ENCODE measurements at places on chromosomes 13 and 19.
A peak's percentile ranks its signal among the peaks of the same experiment; 100 is the strongest.

GRCh38 chr19:29105629-29106292, 107.2 kb downstream of the UQCRFS1 start:
- no peaks in the 10 kb centered on the region for H3K4me1 ChIP-seq
- no peaks in the 10 kb centered on the region for H3K36me3 ChIP-seq
- peak; percentile 5 for DNase-seq
- no peak overlapping the region for H3K27ac ChIP-seq
- H3K4me3 ChIP-seq = no peak overlapping the region
- H3K27me3 ChIP-seq = no peaks in the 10 kb centered on the region

GRCh38 chr13:94172416-94172815, 307.1 kb downstream of the DCT start:
- no peaks in the 10 kb centered on the region for H3K4me1 ChIP-seq
- H3K27ac ChIP-seq = no peak overlapping the region
- no peak for DNase-seq
- H3K4me3 ChIP-seq = no peak overlapping the region

- no peak overlapping the region for H3K27ac ChIP-seq
- no peaks in the 10 kb centered on the region for H3K27me3 ChIP-seq
- no peaks in the 10 kb centered on the region for H3K4me1 ChIP-seq
- no peaks in the 10 kb centered on the region for H3K36me3 ChIP-seq
These were observed 44.5 kb upstream of the KCTD15 start for GRCh38 chr19:33752018-33752800.

DNA sequence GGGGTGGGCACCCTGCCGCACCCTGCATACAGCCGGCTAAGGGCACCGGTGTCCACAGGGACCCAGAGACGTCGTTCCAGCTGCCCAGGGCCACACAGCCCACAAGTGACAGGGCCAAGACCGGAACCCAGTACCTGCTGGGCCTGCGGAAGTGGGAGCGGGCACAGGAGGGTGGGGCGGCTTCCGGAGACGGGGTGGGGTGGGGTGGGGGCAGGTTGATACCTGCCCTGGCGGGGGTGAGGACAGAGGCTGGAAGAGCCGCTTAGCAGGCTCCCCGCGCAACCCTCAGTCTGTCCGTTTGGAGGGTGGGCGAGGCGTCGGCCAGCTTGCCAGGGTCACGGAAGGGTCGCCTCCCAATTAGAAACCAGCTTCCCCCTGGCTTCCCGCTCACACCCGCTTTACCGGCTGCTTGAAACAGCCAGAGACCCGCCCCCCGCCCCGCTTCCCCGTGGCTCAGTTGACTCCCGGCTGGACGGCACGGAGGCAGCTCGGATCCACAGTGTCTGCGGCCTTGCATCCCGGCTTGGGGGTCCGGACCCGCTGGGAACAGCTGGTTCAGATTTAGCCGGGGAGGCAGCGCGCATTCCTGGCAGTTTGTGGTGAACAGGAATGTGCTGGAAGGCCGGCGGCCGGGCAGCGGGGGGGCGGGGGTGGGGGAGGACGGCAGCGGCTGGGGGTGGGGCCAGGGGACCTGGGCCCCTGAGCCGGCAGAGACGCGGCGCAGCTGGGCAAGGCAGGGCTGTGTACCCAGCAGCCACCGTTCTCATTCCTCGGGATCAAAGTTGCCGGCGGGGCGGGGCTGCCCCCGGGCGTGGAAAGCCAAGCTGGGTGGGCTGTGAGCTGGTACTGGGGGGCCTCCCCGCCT, 1.9 kb downstream of the CNN2 start:
- H3K4me3 ChIP-seq = peak overlapping the region; percentile 83
- H3K27ac ChIP-seq = peak overlapping the region; percentile 95
- no peaks in the 10 kb centered on the region for H3K36me3 ChIP-seq
- DNase-seq = peak; percentile 87
- H3K27me3 ChIP-seq = no peaks in the 10 kb centered on the region

DNA sequence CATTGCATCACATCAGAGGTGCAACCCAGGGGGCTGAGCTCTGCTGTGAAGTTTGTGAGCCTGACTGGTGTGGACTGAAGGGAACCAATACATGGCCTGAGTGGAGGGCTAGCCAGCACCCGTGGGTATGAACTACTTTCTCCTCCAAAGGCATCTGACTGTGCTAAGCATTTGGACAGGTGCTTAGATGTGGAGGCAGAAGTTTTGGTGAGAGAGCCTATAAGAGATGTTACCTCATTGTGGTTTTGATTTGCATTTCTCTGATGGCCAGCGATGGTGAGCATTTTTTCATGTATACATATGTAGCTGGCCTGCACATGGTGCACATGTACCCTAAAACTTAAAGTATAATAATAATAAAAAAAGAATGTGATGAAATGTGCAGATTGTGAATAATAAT, 46.9 kb downstream of the TEX29 start:
- H3K27me3 ChIP-seq = no peaks in the 10 kb centered on the region
- H3K36me3 ChIP-seq = no peaks in the 10 kb centered on the region
- DNase-seq = no peak
- no peak overlapping the region for H3K27ac ChIP-seq

DNA sequence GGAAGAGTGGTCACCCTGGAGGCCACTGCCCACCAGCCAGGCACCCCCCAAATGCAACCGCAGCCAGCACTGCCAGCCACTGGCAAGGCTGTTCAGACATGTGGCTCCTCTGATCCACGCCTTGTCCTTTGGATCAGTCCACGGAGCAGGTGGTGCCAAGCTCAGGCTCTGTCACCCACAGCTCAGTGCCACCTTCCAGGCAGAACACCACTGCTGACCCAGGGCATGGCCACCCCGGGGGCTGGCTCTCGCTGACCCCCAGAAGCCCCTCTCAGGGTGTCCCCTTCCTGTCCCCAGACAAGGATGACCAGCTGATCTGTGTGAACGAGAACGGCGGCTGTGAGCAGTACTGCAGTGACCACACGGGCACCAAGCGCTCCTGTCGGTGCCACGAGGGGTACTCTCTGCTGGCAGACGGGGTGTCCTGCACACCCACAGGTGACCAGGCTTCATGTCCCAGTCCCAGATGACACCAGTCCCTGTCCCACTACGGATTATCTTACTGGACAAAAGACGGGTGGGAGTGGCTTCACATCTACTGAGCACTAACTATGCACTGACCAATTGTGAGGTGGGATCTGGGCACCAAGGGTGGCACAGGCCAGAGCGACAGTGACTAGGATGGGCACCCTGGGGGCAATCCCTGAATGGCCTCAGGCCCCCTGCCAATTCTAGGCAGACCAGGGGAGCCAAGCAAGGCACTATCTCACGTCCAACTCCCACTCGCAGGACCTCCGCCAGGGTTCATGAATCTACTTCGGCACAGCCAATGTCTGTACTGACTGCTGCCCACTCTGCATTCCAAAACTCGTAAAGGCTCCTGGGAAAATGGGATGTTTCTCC, 7.0 kb upstream of the F10 start:
- H3K27ac ChIP-seq = no peak overlapping the region
- H3K36me3 ChIP-seq = no peaks in the 10 kb centered on the region
- H3K4me3 ChIP-seq = no peak overlapping the region

DNA sequence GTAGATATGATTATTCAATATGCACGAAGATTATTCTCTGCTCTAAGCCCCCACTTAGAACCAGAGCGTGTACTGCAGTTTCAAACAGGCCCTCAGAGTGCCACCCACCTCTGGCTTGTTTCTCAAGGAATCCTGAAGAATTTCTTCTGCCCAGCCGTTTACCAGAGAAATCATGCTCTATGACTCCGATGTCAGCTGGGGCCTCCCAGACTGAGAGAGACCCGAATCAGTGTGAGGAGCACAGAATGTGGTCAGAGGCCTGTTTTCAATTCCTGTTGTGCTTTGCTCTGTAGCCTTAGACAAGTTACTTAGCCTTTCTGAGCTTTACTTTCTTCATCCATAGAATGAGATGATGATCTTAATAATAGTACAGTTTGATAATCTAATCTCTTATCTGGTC, 5.5 kb downstream of the PNMA8C start:
- H3K27ac ChIP-seq = no peak overlapping the region
- no peak for DNase-seq
- H3K4me3 ChIP-seq = no peak overlapping the region
- H3K27me3 ChIP-seq = no peaks in the 10 kb centered on the region

- no peak overlapping the region for H3K27ac ChIP-seq
- peaks cover 9% of the 10 kb centered on the region for H3K4me1 ChIP-seq
- no peak overlapping the region for H3K4me3 ChIP-seq
- no peaks in the 10 kb centered on the region for H3K36me3 ChIP-seq
- no peaks in the 10 kb centered on the region for H3K27me3 ChIP-seq
- no peak for DNase-seq
These were observed 490.6 kb downstream of the COG6 start for GRCh38 chr13:40146063-40146462.

GRCh38 chr19:18543814-18544475, 572 bp upstream of the FKBP8 start:
- H3K27ac ChIP-seq = no peak overlapping the region
- H3K36me3 ChIP-seq = no peaks in the 10 kb centered on the region
- H3K4me1 ChIP-seq = no peaks in the 10 kb centered on the region
- H3K27me3 ChIP-seq = no peaks in the 10 kb centered on the region

- H3K27me3 ChIP-seq = no peaks in the 10 kb centered on the region
- DNase-seq = no peak
- H3K27ac ChIP-seq = no peak overlapping the region
- no peaks in the 10 kb centered on the region for H3K36me3 ChIP-seq
- H3K4me3 ChIP-seq = no peak overlapping the region
These were observed 119.4 kb downstream of the STOML3 start for GRCh38 chr13:38871275-38871674.

DNA sequence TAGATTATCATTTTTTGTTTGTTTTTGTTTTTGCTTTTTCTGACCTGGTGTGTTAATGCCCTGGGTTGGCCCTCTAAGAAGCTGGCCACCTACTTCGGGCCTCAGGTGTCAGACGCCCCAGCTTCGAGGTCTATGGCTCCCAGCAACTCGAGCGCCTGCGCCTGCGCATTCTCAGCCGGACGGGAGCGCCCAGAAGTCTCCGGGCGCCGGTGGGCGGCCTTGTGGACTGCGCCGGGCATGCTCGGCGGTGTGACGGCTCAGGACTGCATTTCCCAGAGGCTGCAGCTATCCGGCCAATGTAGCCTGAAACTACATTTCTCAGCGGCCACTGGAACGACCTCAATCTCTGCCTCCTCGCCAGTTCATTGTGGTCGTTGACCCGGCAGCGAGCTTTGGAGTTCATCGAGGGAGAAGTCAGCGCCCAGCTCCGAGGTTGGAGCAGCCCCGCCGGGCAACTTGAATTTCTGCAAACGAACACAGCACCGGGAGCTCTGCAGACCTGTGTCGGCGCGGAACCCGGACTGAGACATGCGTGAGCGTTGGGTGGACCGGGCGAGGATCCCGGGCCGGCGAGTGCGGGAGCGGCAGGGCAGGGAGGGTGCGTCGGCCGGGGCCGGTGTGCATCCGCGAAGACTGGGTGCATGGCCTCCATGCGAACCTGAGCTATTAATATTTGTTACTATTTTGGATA, at the start of gene ZNF30:
Gene ZNF30, plus strand, starts transcription at position 219 of the 691 bp plus-strand sequence. CDS start 3,045 bp downstream, outside the sequence.
- DNase-seq = peak; percentile 89
- H3K4me1 ChIP-seq = peaks cover 3% of the 10 kb centered on the region
- H3K4me3 ChIP-seq = peak within 1 kb of the TSS; percentile 42
- H3K36me3 ChIP-seq = no peaks in the 10 kb centered on the region
- H3K27ac ChIP-seq = peak within 1 kb of the TSS; percentile 50

- no peaks in the 10 kb centered on the region for H3K27me3 ChIP-seq
- no peaks in the 10 kb centered on the region for H3K4me1 ChIP-seq
- H3K4me3 ChIP-seq = no peak overlapping the region
- no peak for DNase-seq
- H3K27ac ChIP-seq = no peak overlapping the region
- H3K36me3 ChIP-seq = no peaks in the 10 kb centered on the region
These were observed 83.6 kb downstream of the FGF14 start for GRCh38 chr13:102318233-102318632.

DNA sequence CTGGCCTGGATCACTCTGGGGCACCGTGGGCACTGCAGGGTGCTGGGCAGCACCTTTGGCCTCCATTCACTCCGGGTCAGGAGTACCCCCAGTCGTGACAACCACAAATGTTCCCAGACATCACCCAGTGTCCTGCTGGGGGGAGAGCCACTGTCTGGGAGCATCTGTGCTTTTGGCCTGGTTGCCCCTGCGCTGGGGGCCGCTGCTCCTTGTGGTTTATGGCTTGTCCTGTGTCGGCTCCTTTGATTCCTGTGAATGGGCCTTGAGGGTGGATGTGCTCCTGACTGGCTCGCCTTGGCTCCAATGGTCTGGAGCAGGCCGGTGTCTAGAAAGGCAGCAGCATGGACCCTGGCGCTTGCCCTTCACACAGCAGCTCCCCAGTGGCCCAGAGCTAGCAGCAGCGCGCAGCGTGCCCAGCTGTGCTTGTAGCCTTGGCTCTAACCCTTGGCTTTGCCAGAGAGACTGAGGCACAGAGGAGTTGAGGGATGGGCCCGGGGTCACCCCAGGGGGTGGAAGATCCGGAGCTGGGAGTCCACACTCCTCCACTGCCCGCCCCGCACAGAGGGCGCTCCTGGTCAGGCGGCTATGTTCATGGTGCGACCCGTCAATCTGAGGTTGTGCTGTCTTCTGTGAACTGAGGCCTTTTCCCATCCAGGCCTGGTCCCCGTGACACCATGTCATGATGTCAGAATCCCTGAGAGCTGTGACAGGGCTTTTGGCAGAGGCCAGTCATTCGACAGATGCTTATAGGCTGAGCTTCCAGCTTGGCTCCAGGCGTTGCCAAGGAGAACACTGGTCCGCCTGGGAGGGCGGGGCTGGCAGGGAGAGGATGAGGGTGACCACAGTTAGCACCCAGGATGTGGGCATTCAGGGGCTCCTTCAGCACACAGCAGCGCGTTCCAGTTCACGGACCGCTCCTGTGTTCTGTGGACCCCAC, 4.1 kb downstream of the DAZAP1 start:
- H3K4me1 ChIP-seq = peaks cover 48% of the 10 kb centered on the region
- H3K27me3 ChIP-seq = no peaks in the 10 kb centered on the region
- no peak overlapping the region for H3K4me3 ChIP-seq
- no peak for DNase-seq
- no peaks in the 10 kb centered on the region for H3K36me3 ChIP-seq

- no peak overlapping the region for H3K4me3 ChIP-seq
- no peaks in the 10 kb centered on the region for H3K4me1 ChIP-seq
- no peak for DNase-seq
- no peaks in the 10 kb centered on the region for H3K27me3 ChIP-seq
- H3K27ac ChIP-seq = no peak overlapping the region
These were observed 343.7 kb downstream of the SPRY2 start for GRCh38 chr13:79997244-79997643.

DNA sequence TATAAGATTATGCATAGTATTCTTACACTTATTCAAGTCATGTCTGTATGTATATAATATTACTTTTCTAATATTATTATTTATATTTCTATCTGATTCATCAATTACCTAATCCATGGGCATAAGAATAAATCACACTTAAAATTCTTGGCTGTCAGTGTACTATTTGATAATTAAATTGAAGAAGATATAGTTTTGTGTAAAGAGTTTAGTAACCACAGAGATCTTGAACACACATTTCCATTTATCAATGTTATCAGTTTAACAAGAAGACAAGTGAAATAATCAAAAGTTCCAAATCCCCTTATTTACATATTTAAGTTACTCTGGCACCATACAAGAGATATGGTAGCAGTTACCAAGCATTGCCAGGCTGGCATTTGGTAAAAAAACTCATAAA, 244.5 kb downstream of the OXGR1 start:
- no peaks in the 10 kb centered on the region for H3K27me3 ChIP-seq
- no peak overlapping the region for H3K27ac ChIP-seq
- H3K36me3 ChIP-seq = no peaks in the 10 kb centered on the region
- H3K4me3 ChIP-seq = no peak overlapping the region
